ENCODE measurements at places on chromosomes 5 and 9.

GRCh38 chr5:65102371-65102975 is 333.7 kb downstream of the CWC27 start:
- no peak for DNase-seq

DNA sequence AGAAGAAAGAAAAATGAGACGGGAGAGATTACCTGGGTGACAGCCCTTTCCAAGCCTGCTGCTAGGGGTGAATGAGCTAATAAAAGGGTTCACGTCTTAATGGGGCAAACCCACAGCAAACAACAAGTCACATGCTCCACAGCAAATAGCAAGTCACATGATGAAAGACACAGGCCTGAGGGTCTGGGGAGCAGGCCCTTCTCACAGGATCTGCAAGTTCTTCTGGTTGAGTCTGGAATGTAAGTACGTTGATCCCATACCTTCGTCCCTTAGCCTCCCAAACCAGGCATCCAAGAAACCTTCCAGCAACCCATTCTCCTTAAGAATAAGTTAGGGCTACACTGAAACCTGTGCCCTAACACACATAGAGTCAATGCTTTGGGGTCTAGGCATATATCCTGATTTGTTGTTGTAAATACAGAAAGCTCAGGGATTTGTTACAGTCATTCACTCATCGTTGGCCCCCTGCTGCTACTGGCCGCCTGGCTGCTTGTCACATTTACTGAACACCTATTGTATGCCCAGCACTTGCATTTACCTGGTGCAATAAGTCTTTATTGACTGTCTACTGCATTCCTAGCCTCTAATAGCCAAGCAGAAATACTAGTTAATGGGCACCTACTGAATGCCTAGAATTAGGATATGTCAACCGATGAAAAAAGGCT is 43.3 kb upstream of the MSX2 start:
- no peak for DNase-seq

DNA sequence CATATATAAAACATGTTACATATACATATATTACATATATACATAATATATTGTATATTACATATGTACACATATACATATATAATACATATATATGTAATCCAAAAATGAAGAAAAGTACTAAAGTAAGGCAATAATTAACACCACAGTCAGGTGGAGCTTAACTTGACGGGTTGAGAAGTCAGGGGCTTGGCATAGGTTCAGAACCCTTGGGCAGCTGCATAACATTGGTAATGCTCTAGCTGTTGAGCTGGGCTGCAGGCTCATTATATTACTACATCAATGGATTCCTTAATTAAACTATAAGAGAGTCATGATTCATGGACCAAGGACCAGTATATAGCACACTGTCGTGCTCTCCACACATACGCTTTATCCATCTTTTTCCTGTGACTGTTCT is 435.2 kb upstream of the ADAMTS16 start:
- no peak for DNase-seq

DNA sequence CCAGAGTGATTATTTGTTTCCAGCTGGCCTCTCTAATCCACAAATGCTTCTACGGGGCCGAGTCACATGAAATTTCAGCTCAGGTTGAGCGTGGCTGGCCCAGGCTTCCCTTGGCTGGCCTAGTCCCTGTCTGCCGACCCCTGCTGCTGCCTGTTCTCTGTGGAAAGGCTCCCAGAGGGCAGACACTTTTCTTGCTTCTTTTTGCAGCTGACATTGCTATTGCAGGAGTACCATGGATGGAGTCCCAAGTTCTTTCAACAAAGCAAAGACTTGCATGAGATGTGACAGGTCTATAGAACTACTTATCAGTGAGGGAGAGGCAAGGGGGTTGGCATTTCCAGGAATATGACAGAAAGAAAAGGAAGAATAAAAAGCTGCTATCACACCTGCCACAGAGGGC is 287.4 kb upstream of the ARRDC3 start:
- no peak for DNase-seq

DNA sequence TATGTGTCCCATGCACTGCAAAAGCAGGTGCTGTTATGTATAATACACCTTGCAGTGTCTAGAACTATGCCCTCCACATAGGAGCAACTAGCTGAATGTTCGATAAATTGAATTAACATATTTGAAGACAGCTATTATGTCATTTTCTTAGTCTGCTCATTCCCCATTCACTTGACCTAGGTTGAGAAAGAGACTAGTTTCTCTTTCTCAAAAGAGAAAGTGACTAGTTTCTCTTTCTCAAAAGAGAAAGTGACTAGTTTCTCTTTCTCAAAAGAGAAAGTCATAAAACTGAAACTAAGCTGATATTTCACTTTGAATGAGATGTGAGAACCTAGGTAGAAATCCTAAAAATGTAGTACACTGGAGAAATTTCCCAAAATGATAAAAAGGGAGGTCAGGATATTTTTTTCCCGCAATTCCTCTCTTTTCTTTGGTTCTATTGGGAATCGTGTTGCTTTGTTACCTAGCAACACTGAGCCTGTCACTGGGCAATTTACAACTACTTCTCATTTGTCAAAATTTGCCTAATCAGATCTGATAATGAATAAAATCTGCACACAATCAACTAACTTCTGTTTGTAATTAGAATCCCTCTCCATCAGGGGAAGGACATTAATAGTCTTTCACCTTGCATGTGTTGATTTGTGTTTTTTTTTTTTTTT is 132.0 kb upstream of the GRIA1 start:
- DNase-seq: no peak

DNA sequence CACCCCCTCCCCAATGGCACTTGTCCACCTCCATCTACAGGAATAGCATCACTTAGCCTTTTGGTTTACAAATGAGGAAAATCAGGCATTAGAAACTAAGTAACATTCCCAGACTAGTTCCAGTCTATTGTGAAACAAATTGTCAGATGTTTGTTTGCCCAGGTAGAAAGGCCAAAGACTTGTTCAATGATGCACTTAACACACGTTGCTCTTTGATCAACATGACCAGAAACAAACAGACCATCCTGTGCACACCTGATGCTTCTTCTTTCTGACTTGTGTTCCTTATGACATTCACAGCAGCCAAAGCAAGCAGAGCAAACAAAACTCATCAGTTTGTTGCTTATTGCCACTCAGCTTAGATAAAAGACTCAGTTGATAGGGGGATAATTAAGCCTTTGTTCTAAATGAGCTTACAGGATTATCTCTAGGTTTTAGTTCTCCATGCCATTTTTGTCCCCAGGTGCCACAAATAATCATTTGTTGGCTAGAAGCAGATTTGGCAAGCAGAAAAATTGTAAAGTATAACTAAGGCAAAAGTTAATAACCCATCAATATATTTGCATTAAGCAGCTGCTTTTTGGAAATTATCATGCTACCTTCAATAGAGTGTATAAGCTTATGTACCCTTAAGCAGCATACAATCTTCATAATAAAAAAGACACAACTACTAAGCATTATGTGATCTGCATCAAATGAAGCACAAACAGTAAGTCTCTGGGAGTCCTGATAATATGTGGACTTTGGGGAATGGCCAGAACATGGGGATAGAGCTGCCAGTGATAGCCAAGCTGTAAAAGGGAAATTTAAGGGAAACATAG is 26.3 kb upstream of the FST start:
- no peak for DNase-seq

Data from activated CD4-positive, alpha-beta T cell treated with anti-CD3 and anti-CD28 coated beads for 4 hours (primary cell).